PC-9 (cell line): ENCODE measurements at places on chromosomes 11 and 22. TPM values are rescaled to one million over a fixed set of nuclear protein-coding genes. Genes with fewer than 3 reads are reported as not detected.

- no peaks in the 10 kb centered on the region for H3K4me1 ChIP-seq
- H3K4me3 ChIP-seq, result no peak overlapping the region
- no peak overlapping the region for H3K27ac ChIP-seq
- no peaks in the 10 kb centered on the region for H3K27me3 ChIP-seq
- no peak for DNase-seq
These were observed 11.7 kb upstream of the GLYATL1 start for GRCh38 chr11:58927393-58928106.

DNA sequence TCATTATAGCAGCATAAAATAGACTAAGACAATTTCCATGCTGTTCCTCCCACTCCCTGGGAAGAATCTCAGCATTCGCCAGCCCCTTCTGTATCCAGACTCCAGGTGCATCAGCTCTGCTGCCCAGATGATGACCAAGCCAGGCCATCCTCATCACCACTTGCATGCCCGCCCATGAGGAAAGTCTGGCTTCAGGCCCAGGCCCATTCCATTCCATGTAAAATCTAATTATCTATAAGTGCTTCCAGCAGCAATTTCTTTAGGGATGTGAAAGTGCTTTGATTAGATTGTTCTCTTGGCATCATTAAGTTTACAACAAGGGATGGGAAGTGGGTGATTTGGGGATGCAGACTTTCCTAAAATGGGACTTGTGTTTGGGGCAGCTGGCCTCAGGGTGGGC lies 100.3 kb downstream of the INSC start:
- H3K27ac ChIP-seq, result no peak overlapping the region
- no peaks in the 10 kb centered on the region for H3K36me3 ChIP-seq
- no peaks in the 10 kb centered on the region for H3K4me1 ChIP-seq
- DNase-seq, result no peak
- H3K27me3 ChIP-seq, result no peaks in the 10 kb centered on the region
- no peak overlapping the region for H3K4me3 ChIP-seq

ARHGAP42 gene
- total RNA-seq, result 12.8 and 16.1 TPM in 2 replicates

DNA sequence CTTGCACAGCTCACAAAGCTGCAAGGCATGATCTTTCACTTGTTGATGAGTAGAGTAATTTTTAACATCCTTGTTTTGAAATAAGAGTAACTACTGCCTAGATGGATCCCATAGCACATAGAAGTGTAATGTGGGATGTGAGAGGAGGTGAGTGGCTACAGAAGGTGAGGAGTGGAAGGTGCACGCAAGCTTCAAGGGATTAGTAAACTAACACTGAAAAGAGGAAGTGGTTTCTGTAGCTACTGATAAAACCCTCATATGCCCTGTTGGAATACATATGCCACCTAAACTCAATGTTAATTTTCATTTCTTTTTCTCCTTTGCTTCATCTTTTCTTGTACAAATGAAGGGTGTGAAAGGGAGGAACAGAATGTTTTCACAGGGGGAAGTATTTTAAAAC lies 22.0 kb upstream of the CTSC start:
- no peak overlapping the region for H3K4me3 ChIP-seq
- no peak overlapping the region for H3K27ac ChIP-seq
- H3K36me3 ChIP-seq, result no peaks in the 10 kb centered on the region
- no peaks in the 10 kb centered on the region for H3K27me3 ChIP-seq
- no peak for DNase-seq

DNA sequence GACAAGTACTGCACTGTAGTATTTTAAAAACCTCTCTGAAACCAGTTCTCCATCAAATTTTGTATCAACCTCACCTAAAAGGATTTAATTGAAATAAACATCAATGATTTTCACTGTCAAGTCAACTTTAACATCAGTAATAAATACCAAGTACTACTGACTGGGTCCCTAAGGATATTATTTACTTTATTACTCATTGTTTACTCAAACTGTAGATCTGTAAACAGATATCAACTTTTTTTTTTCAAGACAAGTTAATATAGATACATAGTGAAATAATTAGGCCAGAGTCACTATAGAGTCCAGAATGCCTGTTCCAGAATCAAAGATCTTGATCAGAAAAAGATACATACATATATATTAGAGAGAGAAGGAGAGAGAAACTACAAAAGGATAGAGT lies 1.6 kb downstream of the RNF141 start:
- H3K27ac ChIP-seq, result no peak overlapping the region
- DNase-seq, result peak; percentile 65
- no peaks in the 10 kb centered on the region for H3K27me3 ChIP-seq
- peaks cover 21% of the 10 kb centered on the region for H3K4me1 ChIP-seq

ART5 gene
- total RNA-seq, result not detected in 2 replicates

DNA sequence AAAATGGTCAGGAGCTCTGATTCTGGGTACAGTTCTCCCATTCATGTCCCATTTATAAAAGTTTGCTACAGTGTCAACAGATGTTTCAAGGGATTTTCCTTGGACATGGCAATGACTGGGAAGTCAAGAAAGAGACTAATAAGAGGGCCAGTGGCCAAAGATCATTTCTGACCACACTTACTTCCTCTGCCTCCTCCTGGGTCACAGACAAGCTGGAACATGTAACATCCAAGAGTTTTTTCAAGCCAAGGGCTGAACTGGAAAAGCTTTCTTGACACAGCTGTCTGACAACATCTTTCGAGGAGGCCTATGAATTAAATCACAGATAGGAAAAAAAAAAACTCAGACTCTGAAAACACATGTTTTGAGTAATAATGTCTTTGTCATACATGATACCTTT lies 8.7 kb downstream of the COMMD9 start:
- DNase-seq, result no peak
- H3K27me3 ChIP-seq, result no peaks in the 10 kb centered on the region

GRCh38 chr11:72762641-72763304 lies 10.6 kb upstream of the ARAP1 start:
- H3K4me1 ChIP-seq, result no peaks in the 10 kb centered on the region
- no peaks in the 10 kb centered on the region for H3K36me3 ChIP-seq
- H3K27me3 ChIP-seq, result no peaks in the 10 kb centered on the region
- no peak for DNase-seq
- no peak overlapping the region for H3K4me3 ChIP-seq

GRCh38 chr22:30235687-30236170 lies 10.8 kb downstream of the LIF start:
- peaks cover 73% of the 10 kb centered on the region for H3K4me1 ChIP-seq
- H3K4me3 ChIP-seq, result no peak overlapping the region; the same call in 1 of the 2 replicates
- peak; percentile 91 for DNase-seq
- no peaks in the 10 kb centered on the region for H3K27me3 ChIP-seq
- H3K27ac ChIP-seq, result peak overlapping the region; percentile 95

DNA sequence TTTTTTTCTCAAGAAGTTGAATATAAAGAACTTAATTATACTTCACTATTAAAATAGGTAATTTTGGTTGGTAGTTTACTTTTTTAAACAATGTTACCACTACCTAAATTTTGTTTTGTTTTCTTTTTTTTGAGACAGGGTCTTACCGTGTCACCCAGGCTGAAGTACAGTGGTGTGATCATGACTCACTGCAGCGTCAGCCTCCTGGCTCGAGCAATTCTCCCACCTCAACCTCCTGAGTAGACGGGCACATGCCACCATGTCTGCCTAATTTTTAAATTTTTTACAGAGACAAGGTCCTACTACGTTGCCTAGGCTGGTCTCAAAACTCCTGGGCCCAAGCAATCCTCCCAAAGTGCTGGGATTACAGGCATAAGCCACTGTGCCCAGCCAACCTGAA lies 17.6 kb downstream of the SPCS2 start:
- no peak overlapping the region for H3K4me3 ChIP-seq
- H3K36me3 ChIP-seq, result peaks cover 47% of the 10 kb centered on the region
- H3K4me1 ChIP-seq, result no peaks in the 10 kb centered on the region
- H3K27me3 ChIP-seq, result no peaks in the 10 kb centered on the region
- no peak overlapping the region for H3K27ac ChIP-seq
- no peak for DNase-seq

GRCh38 chr11:130546901-130547694 lies 98.7 kb downstream of the ADAMTS15 start:
- no peak for DNase-seq
- H3K4me1 ChIP-seq, result no peaks in the 10 kb centered on the region
- no peak overlapping the region for H3K4me3 ChIP-seq

DNA sequence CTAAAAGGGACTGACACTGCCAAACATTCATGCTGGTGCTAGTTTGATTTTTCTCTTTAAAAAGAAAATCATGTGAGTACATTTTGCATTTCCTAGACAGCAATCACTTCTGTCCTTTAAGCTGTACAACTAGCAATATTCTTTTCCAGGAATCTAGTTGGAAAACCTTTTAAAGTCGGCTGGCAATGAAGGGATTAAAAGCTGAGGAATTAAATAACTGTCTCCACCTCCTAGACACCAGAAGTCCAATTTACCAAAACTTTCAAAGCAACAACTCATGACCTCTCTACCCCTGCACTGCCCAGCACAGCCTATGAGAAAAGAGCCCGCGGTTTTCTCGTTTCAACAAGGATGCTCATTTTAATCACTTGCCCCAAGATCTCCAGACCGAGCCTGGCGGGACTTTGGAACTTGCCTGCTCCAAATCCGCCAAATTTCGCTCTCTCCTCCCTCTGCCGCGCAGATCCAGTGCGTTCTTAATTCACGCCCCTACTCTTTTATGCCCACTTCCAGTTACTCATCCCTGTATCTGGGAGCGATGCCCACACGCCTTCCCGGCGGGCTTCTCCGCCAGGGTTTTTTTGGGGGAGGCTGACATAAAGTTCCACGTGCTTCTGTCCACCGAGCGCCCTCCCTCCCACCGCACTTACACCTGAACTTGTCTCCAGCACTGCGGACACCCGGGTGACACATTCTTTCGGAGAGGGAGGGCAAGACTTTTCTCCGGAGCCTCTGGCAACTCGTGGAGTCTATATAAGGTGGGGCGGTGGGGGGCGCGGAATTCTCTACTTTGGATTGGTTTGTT lies 2.5 kb downstream of the MPPED2 start:
- H3K4me1 ChIP-seq, result no peaks in the 10 kb centered on the region
- H3K36me3 ChIP-seq, result no peaks in the 10 kb centered on the region
- H3K4me3 ChIP-seq, result no peak overlapping the region
- no peak overlapping the region for H3K27ac ChIP-seq
